ENCODE measurements at places on chromosomes 5 and 9.

GRCh38 chr9:130042885-130043653, at the start of gene FNBP1:
TSS of gene FNBP1 (minus strand) at chr9:130043189. CDS start at chr9:130042975, 214 bp downstream.
- DNase-seq: peak; percentile 86

- DNase-seq: no peak
Observed at GRCh38 chr5:179054036-179054785, 6.0 kb upstream of the ZNF354C start.

- DNase-seq: no peak
Observed at GRCh38 chr9:136742591-136743391, at the start of gene LCN10. TSS of gene LCN10 (minus strand) at chr9:136742940. CDS start at chr9:136742903, 37 bp downstream.

GRCh38 chr5:125338440-125339174, 592.2 kb upstream of the ZNF608 start:
- no peak for DNase-seq

GRCh38 chr9:107805201-107805600, 315.6 kb upstream of the KLF4 start:
- no peak for DNase-seq

DNA sequence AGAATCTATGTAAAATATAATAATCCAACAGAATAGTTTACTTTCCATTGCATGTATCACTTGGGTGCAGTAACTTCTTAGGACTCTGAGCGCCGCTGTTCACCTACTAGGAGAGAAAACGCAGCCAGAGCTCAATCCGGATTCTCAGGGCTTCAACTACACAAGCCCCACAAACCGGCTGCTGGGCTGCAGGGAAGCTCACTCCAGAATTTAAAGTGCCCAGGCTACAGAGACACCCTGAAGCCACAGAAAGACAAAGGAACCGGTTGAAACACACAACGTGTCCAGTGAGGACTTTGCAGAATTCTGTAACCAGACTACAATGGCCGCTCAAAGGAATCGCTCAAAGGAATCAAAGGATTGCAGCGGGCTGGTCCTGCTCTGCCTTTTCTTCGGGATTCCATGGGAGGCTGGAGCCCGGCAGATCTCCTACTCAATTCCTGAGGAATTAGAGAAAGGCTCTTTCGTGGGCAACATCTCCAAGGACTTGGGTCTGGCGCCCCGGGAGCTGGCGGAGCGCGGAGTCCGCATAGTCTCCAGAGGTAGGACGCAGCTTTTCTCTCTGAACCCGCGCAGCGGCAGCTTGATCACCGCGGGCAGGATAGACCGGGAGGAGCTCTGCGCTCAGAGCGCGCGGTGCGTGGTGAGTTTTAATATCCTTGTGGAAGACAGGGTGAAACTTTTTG, at the start of gene PCDHGA10:
TSS of gene PCDHGA10 (plus strand) at position 134 of the 686 bp plus-strand sequence. CDS start at position 323, 189 bp downstream.
- DNase-seq: no peak

DNA sequence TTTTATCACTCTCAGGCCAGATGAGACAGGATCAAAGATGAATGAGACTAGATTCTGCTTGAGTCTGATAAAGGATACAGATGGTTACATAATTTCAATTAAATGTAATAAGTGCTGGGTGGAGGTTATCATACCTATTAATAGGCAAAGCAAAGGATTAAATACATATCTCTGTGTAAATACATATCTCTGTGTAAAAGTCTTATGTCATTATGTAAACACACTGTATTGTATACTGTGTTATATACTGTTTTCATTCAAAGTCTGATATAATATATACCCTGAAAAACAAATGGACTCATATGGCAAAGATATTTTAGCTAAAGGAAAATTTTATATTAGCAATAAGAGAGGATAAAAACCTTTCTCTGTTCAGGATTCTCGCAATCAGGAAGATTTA, 605.8 kb upstream of the PTGER4 start:
- DNase-seq: no peak

DNA sequence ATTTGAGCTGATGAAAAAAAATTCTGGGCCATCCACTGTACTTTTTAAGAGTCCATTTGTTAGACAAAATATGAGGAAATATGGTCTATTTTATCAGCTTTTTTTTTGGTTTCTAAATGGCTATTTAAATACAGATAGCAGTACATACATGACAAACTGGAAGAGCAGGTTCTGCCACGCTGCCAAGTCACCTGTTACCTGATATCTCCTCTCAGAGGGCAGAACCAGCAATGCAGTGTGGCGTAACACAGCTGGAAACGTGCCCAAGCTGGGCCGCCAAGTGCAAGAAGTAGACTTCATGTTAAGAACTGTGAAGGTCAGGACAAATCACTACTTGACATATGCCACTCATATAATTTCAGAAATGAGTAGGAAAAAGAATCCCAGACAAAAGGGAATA, 8.1 kb downstream of the MCIDAS start:
- DNase-seq: no peak

- DNase-seq: no peak
Observed at GRCh38 chr5:181108578-181109165, 22.3 kb downstream of the OR2V1 start.

- no peak for DNase-seq
Observed at GRCh38 chr9:97906236-97906831, 16.0 kb downstream of the TRMO start.

GRCh38 chr9:2317591-2317990, 302.4 kb downstream of the SMARCA2 start:
- no peak for DNase-seq

DNA sequence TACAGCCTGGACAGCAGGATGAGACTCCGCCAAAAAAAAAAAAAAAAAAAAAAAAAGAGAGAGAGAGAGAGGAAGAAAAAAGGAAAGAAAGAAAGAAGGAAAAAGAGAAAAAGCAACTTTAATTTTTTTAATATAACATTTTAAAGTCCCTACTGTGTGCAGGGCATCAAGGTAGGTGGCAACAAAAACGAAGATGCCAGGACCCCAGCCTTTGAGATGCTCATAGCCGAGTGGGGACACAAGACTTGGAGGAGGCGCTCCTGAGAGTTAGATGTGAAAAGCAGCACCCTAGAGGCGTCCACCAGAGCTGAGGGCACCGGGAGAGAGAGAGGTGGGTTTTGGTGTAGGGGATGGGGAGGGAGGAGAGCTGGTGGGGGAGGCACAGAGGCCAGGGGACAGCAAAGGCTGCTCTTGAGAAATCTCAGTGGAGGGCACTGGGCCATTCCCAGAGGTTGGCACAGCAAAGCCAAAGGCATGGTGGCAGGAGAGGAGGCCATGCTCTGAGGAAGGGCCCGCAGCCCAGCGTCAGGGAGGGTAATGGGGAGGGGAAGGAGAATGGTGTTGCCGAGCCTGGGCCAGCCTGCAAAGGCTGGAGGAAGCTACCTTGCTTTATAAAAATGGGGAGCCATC, 135.6 kb downstream of the C9orf50 start:
- DNase-seq: no peak

DNA sequence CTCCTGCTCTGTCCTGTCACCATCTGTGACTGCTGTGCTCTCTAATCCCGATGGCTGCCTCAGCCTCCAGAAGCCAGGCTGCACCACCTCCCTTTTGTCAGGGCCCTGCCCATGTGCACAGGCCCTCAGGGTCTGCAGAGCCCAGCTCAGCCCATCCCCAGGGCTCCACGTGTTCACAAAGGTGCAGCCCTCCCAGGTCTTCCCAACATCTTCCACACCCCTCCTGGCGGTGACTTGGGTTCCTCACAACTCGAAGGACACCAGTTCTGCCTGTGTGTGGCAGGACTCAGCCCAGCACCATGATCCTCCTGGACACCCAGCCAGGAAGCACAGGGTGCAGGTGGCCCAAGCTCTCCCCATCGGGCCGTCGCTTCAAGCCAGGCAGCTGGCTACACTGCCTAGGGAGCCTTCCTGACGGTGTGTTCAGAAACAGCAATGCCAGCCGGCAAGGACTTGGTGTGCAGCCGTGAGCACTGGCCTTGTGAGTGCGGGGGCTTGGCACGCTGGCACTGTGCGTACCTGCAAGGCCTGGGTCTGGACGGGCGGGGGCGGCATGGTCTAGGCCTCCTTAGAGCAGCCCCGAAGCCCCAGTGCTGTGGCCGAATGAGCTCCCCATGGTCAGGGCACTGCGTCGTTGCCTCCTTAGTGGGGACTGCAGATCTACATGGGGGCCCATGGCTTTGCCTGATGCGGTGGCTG, 96.1 kb downstream of the MRPL36 start:
- no peak for DNase-seq

DNA sequence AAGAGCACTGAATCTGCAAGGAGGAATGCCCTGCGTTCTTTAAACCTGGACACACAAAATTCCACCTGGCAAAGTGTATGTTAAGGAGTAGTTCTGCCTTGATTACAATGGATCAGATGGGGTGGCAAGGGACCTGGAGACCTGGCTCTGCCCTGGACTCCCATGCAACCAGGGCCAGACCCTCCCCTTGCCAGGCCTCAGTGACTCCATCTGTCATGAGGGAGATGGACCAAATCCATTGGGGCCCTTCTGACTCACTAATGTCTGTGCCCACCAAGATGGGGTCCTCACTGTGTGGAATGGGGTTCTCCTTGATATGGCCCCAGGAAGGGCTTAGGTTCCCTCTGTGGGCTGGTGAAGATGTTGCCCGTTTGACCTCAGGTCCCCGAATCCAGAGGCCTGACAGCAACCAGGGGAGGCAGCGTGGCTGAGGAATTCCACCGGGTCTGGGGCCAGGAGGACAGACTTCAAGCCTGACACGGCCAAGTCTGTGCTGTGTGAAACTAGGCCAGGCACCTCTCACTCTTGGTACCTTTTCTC, 100.3 kb downstream of the PAX5 start:
- DNase-seq: no peak

DNA sequence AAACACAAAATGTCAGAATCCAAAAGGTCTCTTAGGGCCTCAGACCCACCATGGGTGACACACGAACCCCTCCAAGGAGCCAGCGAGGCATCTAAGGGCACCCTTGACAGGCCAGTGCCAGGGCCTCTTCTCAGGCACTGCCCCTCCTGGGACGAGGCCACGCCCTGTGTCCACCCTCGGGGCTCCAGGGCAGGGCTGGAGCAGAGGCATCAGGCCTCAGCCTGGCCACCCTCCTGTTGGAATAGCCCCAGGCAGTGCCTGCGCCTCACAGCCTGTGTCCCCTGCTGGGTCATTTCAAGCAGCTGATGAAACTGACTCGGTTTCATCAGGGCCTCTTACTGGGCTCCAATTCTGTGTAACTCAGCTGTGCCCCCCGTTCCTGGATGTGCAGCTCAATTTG, 32.8 kb upstream of the SUSD3 start:
- DNase-seq: no peak

DNA sequence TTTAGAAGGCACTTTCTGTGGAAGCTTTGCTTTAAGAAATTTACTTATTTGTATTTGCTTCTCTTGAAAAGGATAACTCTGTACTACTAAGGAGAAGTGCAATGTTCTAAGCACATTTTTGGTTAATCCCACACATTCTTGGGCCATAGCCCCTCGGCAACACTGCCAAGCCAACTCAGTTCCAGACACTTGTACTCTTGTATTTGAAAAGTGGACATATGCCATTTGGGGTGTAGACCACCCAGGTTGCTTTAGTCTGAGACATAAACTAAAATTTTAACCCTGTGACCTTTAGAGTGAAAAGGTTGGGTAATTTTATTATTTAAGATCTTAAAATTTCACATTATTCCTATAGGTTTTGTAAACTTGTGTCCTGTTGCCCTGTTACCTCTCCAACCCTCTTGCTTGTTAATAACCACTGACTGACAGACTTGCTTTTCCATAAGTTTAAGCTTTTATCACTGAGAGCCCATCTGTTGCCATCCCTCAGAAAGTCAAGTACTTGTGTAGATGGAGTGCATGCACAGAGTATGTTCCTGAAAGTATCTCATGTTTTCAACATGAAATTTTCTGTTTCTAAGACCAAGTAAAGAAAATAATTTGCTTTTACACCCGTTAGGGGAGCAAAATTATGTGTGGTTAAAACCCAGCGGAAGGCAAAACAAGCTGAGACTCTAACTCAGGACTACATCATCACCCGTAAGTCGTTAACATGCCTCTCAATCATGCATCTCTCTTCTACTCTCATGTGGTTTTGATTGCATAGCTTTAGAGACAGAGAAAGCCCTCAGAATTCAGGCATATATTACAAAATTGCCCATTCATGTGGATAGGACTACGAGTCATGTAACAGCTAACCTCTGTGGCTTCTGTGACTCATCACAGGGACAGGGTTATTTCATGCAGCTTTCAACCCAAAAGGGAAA, 117.3 kb downstream of the GDNF start:
- DNase-seq: peak; percentile 85

DNA sequence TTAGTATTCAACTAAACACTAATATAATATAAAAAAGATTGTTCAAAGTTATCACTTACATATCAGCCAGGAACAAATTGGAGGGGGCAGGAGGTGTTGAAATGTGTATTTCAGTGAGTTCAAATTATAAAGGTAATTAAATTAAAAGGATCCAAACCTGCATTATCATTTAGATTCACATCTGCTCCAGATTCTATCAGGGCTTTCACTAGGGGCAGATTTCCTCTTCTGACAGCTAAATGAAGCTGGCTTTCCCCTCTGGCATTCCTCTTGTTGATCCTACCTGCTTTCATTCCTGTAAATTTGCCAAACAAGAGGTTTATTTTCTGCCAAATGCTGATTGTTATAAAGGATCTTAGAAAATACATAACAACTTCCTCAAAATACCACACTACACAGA, 86.3 kb upstream of the GCNT4 start:
- DNase-seq: no peak

DNA sequence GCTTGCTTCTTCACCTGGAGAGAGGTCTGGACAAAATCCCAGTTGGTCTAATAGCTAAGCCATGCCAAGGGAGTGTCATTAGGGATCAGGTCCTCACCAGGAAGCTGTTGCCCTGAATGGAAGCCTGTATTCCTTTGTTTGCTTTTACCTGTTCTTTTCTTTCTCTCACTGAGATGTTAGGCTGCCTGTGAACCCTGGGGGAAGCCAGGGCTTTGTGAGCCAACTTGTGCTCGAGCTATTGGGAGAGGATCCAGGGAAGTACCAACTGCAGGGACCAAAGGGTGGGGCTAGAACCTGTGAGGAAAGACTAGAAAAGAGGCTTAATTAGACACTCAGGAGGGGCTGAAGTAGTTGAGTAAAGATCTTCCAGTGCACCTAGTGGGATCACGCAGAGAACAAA, 451.2 kb upstream of the TLE4 start:
- no peak for DNase-seq

DNA sequence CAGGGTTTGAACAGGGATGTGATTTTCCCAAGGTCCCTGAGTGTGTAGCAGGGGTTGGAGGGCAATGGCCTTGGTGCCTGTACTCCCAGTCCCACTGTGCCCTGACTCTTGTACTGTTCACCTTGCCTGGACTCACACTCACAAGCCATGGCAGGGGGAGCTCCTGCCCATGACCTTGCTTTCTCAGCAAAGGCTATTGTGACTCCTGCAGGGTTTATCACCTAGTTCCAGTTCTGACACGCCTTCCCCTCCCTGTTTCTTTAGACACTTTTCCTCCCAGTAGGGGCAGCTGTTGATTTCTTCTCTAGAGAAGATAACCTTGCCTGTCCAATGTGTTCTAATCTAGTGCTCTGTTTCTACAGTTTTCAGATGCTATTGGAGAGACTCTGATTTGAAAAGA, 139.5 kb downstream of the FSTL4 start:
- no peak for DNase-seq

DNA sequence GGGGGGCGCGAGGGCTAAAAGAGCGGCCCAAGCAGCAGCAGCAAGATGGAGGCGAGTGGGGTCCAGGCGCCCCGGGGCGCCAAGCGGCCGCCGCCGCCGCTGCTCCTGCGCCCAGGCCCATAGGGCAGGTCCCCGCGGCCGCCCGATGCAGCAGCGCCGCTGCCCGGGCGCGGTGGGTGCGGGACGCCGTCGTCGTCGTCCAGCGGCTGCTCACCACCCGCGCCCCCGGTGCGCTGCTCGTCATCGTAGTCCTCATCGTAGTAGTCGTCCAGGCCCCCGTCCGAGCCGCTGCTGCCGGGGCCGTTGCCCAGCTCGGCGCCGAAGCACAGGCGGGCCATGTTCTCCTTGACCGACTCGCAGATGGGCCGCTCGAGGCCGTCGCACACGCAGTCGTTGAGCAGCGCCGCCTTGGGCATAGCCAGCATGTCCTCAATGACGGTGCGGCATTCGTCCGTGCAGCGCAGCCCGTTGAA, 1.5 kb downstream of the GAS1 start:
- no peak for DNase-seq
